Muscle of leg (tissue), 16 donors: ENCODE measurements at places on chromosomes 2 and 18.

DNA sequence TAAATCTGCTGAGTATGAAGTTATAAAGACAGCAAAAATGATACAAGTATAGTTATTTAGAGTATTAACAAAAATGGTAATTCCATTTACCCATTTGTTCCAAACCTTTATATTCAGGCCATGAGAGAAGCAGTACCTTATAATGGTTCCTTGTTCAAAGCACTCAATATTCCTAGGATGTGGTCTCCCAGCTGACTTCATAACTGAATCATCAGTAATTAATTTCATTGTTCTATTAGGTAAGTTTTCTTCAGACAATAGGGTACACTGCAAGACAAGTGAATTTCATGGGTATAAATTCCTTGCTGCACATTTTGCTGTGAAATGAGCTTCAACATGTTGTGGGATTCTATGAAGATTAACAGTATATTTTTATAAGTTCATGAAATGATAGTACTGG is 550.8 kb upstream of the ZEB2 start:
- DNase-seq = no peak

DNA sequence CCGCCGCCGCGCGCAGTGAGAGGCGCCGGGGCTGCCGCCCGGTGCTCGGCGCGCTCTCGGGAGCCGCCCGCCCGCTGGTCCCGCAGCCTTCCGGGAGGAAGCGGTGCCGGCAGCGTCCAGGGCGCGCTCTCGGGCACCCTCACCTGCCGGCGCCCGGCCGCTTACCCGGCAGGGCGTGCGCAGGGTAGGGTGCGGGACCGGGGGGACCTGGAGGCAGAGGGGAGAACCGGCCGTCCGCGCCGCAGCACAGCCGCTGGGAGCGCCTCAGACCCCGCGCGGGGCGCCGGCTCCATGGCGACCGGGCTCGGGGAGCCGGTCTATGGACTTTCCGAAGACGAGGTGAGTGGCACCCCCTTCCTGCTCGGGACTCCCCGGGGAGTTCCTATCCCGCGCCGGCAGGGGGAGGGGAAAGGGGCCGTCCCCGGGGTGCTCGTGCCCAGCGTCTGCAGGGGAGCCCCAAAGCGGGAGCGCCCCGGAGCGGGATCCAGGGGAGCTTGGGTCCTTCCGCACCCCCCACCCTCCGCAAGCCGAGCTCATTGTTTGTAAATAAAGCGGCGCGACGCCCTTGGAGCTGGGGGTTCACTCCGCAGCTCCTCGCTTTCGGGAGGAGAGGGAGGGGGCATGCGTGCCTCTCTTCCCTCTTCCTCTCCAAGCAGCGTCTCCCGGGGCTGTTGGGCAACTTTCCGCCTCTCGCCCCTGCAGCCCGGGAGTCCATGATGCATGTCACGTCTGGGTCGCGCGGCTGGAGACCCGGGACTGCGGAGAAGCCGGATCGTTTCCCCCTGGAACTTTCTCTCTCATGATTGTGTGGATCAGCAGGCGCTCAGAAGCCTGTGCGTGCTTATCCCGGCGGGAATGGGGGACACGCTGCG is 580 bp downstream of the NEDD4L start:
- DNase-seq = peak; percentile 49

GRCh38 chr2:56315376-56315775 is 131.6 kb downstream of the CCDC85A start:
- peak; percentile 68 for DNase-seq

GRCh38 chr2:23658466-23658942 is 268.4 kb downstream of the ATAD2B start:
- DNase-seq = peak; percentile 78

DNA sequence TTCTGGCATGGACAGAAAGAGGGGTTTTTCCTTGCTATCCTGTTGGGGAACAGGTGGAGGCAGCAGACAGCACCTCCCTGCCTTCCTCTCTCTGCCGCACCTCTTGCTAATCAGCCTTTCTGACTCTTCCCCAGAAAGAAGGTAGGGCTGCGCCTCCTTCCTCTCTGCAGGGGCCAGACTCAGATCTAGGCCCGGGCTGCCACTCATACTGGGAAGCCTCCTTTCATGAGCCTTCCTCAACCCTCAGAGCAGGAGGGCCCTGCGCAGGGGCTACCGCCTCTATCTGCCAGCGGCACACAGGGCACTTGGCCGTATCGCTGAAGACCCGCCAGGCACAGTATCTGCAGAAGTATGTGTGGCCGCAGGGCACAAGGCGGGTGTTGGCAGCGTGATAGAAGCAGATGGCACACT is 7.1 kb downstream of the NEURL3 start:
- no peak for DNase-seq
